MM.1S (cell line): ENCODE measurements at places on chromosomes 5 and 9.

DNA sequence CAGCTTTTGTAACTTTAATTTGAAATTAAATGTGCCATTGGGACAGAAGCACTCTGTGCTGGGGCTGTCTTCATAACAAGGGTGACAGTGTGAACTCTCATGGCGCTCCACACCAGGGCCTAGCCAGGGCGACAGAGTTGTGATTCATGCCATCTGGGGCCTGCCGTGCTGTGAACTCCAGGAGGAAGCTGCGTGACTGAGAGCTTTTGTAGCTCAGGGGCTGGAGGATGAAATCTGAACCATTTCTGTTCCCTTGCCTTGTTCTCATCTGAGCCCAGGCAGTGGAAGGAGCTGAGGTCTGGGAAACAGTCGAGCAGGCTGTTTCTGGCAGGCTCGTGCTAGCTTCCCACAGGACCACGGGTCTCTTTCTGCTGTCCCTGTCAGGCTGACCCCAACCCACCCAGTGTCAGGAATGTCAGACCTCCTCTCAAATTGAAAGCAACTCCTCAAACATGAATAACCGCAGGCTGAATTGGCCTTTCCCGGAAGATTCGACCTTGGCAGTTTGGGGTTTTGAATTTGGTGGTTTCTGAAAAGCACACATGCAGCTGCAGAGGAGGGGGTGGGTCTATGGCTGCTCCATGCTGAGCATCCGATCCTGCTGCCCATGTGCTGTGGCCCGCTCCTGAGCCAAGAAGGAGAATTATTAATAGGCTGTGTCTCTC is 69.2 kb upstream of the RPS23 start:
- DNase-seq, result no peak

DNA sequence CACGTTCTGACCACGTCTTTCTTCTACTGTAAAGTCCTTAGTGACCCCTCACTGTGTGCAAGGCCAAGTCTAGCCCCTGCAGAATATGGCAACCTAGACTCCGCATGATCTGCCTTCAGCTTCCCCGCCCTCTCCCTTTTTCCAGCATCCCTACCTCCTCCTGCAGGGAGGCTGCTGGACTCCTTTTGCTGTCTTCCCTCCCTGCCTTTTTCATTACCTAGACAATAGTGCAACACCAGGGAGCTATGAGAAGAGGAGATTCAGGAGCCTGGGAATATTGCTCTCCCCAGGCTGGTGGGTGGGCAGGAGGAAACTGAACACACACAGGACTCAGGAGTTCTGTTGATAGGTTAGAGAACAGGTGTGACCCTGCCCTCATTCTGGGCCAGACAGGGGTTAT is 33.1 kb upstream of the LARP1 start:
- no peak for DNase-seq

DNA sequence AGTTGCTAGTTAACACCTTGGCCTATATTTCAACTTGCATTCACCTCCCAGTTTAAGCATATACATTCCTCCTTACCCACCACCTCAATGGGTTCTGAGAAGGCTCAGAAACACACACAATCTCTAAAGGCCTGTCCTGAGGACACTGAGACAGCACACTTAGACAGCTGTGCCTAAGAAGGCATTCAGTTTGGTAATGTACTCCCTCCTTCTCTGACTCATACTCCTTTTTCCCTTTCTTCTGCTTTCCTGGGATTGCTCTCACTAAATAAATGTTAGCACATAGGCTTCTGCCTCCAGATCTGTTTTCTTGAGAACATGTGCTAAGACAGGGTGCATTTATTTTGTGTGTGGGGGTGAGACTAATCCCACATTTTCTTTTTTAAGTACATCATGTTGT is 456.8 kb upstream of the CDH6 start:
- no peak for DNase-seq

DNA sequence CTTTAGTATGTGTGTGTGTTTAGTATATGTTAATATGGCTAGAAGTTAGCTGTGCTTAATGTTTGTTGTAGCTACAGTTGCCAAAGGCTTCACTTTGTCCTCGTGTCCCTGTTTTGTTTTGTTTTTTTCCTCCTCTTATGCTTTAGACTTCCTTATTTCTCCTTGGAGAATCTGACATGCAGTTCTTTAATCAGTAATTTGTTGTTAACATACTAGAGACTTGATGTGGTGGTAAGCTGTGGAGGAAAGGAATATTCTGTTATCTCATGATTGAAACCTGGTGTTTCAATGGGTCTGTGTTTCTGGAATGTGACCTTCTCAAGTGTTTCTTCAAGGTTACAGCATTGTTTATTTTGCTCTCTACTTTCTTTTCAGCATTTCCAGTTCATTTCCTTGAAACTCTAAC is 515.6 kb upstream of the ST8SIA4 start:
- DNase-seq, result no peak

DNA sequence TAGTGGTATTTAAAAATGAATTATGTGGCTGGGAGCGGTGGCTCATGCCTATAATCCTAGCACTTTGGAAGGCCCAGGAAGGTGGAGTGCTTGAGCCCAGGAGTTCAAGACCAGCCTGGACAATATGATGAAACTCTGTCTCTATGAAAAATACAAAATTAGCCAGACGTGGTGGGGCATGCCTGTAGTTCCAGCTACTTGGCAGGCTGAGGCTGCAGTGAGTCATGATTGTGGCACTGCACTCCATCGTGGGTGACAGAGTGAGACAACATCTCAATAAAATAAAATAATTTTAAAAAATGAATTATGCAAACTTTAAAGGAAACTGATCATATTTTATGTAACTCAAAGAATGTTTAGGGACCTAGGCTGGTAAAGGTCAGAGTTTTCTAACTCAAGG is 310.8 kb upstream of the DMRT1 start:
- no peak for DNase-seq

DNA sequence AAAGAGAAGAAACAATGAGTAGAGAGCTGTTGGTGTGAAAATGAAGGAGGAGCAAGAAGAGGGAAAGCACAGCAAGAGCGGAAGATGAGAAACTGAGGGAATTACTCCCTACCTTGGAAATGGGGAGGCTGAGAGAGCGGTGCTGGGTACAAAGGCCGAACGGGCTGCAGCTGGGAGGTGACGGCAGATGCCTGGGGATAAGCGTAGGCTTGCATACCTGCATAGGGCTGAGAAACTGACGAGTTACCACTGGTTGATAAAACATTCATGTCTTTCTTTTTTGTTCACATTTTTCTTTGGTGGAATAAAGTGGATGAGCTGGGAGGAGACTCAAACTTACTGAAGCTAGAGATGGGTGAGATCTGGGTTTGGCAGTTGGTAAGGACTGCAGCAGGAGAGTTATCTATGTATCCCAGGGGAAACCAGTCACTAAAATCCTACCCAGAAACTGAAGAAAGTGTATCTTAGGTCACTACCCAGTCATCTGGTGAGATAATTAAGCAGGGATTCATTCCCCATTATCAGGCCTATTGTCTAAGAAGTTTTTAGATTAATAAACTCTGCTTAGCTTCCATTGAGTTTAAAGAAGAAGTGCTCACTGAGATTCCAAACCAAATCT is 34.8 kb downstream of the FKBP15 start:
- DNase-seq, result no peak

GRCh38 chr9:95937131-95937530 is 61.6 kb downstream of the ERCC6L2 start:
- no peak for DNase-seq
